ENCODE measurements at places on chromosomes 2 and 18. TPM values are rescaled to one million over a fixed set of nuclear protein-coding genes. Genes with fewer than 3 reads are reported as not detected.

The KCNE4 gene
- 37.7 TPM for total RNA-seq

The MC2R gene
- total RNA-seq, result not detected

The SPC25 gene
- 1.1 TPM for total RNA-seq

The NEU4 gene
- 0.13 TPM for total RNA-seq

The RAB6C gene
- total RNA-seq, result not detected
